ENCODE measurements at places on chromosomes 16 and 17.

- peak; percentile 70 for DNase-seq
Measured at GRCh38 chr17:7237761-7238419, 1.4 kb downstream of the PHF23 start.

DNA sequence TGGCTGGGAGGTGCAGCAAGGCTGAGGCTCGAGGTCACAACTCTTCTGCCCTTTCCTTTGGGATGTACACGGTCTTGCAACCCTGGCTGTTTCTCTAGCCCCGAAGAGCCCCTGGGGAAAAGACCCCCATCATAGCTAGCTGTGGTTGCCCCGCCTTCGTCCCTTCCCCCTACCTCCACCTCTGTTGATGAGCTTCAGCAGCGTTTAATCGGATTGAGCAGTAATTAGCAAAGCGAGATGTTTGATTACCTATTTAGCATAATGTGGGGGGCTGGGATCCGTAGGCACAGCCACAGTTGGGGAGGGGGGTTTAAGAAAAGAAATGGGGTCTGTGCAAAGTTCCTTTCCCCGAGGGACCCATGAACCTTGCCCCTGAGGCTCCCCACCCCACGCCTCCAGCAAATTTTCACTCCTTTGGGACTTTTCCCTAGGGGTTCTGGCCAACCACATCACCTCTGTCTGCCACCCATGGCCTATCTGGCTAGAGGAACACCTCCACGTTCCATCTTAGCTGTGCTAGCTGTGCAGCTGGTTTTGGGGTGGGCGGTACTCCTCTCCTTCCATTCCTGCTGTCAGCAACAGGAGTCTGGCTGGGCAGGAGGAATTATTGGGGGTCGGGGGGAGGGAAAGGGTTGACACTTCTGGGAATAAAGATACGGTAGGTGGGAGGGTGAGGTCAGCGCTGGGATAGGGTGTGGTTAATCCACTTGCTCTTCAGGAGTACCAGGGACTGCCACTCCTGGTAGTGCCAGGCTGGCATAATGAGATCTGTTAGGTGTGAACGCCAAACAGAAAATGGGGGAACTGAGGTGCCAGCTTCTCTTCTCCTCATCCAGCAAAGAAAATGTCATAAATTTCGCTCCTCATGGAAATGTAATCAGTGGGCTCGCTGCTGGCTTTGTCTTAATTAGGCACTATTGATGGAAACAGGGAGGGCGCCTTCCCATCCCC is 1.3 kb upstream of the DNAH2 start:
- DNase-seq = no peak

- DNase-seq = no peak
Measured at GRCh38 chr16:69204172-69204571, 17.2 kb downstream of the SNTB2 start.

- no peak for DNase-seq
Measured at GRCh38 chr17:81252987-81253329, 13.8 kb downstream of the NDUFAF8 start.

- DNase-seq = no peak
Measured at GRCh38 chr16:7321661-7322060, 11.0 kb upstream of the RBFOX1 start.

- DNase-seq = no peak
Measured at GRCh38 chr17:66275651-66276050, 26.8 kb upstream of the PRKCA start.
